ENCODE measurements at places on chromosomes 16 and 17. TPM values are rescaled to one million over a fixed set of nuclear protein-coding genes. Genes with fewer than 3 reads are reported as not detected.

PRSS36 gene
- total RNA-seq = 2.1 TPM

CYGB gene
- 1.7 TPM for total RNA-seq

CTRB2 gene
- 0.16 TPM for total RNA-seq

DPEP1 gene
- total RNA-seq = 1.1 TPM

ELMO3 gene
- 0.80 TPM for total RNA-seq

C17orf50 gene
- total RNA-seq = 0.12 TPM
